ENCODE measurements at places on chromosomes 13 and 19.
A peak's percentile ranks its signal among the peaks of the same experiment; 100 is the strongest.

DNA sequence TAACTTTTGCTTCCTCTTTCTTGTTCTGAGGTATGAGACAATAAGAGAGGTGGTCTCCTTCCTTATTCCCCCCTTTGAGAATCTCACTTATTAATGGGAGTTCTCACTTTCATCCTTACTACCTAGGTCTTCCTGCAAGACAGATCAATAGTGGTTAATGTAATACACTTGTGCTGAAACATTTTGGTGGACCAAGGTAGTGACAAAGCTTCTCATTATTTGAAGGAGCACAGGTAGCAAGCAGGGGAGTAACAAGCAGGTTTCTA, 17.9 kb downstream of the ZNF700 start:
- DNase-seq, result no peak

GRCh38 chr19:16185768-16186123, 536 bp downstream of the FAM32A start:
- DNase-seq, result peak; percentile 75

DNA sequence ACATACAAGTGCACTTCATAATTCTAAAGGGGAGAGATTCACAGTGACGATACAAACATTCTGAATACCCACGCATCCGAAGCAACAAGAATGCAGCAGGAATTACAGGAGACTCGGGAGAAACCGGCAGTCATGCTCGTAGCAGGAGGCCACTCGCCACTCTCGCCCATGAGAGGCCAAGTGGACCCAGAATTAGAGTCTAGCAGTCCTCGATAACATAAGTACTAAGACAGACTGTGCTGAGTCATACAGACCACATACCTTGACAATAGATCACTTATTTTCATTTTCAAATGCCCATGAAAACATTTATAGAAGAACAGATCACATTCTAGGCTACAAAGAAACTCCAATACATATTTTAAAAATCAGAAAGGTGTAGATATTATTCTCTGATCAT, 299.1 kb upstream of the TSHZ3 start:
- DNase-seq, result no peak

- DNase-seq, result no peak
These were observed 53.3 kb downstream of the RFX2 start for GRCh38 chr19:6056801-6057650.

- DNase-seq, result no peak
These were observed 152.2 kb downstream of the DCT start for GRCh38 chr13:94327318-94327717.

- no peak for DNase-seq
These were observed 941 bp downstream of the DUS3L start for GRCh38 chr19:5789886-5790558.

DNA sequence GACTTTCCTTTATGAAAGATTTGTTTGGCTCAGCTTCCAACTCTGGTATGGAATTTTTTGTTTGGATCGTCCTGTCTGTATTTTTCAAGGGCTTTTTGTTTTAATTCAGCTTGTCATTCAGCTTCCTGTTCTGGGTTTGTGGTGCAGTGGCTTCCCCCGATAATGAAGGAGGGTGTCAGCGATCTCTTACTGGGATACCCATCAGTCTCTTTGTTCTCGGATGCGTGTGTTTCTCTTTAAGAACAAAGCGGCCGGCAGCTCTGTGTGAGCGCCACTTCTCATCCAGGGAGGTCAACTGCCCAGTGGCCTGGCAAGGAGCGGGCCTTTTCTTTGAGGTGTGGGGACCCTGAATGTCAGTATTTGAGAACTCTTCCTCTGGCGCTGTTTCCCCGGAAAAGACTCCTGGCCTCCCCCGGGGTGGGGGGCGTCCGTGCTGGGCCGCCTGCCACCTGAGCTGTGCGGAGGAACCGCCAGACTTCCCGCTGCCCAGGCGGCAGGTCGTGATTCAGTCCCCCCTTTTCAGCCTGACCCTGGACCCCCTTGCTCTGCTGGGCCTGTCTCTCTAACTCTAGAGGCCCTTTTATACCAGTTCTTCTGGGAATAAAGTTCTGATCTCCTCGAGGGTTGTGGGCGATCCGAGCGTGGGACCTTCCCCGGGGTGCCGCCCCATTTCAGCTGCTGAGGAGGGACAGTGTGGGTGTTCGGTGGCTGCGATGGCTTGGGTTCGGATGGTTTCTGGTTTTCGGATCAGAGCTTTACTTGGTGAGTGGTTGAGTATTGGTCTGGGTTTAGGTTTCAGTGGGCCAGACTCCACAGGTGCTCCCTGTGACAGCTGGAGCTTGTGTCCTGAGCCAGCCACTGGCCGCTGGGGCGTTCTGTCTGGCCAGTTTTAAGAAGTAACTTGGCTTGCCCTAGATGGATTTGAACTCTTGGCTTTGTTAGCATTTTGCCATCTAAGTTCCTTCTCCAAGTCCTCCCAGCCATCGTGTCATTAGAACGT, 3.4 kb downstream of the SF3A2 start:
- no peak for DNase-seq

DNA sequence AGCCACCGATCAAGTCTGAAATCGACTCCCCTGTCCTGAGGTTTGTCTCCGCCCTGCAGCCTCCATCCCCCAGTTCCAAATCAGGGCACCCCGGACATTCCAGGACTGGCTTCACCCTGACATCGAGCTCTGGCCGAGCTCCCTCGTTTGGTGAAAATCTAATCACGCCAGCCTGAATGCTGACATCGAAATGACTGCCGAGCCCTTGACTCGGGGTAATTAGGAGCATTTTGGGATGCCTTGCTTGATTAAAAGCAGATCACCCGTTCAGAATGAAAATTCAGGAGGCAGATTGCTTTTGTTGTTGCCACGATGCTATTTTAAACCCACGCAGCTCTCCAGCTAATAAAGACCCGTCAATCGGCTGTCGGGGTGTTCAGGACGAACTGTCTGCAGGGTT, 34.3 kb downstream of the ZNRF4 start:
- DNase-seq, result no peak

- DNase-seq, result no peak
These were observed 103.5 kb upstream of the SPRY2 start for GRCh38 chr13:80444240-80445015.

Data from BE2C (cell line).